ENCODE measurements at places on chromosomes 11 and 22.

DNA sequence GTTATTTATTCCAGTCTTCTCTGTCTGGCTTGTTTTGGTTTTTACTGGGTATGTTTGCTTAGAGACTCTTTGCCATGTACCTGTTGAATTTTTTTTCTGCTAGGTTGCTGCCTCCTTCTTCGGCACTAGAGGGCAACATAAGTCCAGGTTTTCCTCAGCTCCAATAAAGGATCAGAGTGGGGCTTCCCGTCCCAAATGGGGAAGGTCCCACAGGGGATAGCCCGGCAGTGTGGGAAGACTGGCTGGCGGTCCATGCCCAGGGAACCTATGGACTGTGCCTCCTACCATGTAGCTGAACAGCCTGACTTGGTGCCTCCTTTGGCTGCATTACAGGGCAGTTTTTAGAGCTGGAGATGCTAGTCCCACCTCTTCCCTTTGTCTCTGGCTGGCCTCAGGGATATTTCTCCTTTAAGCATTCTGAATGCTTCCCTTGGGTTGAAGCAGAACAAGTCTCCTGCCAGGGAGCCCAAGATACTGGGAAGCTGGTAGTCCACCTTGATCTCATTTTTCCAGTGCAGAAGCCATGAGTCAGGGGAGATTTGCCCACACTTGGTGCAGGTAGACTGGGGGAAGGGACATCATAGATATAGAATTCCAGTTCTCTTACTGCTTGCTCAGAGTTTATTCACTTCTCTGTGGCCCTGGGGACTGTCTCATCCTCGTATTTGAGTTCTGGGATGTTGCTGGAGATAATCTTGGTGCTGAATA lies 60.2 kb downstream of the BRD1 start:
- no peak for DNase-seq

GRCh38 chr11:124917115-124917637 lies 1.9 kb upstream of the HEPN1 start:
- DNase-seq, result no peak

- DNase-seq, result no peak
These were observed 12.6 kb upstream of the SPON1 start for GRCh38 chr11:13949876-13950275.

DNA sequence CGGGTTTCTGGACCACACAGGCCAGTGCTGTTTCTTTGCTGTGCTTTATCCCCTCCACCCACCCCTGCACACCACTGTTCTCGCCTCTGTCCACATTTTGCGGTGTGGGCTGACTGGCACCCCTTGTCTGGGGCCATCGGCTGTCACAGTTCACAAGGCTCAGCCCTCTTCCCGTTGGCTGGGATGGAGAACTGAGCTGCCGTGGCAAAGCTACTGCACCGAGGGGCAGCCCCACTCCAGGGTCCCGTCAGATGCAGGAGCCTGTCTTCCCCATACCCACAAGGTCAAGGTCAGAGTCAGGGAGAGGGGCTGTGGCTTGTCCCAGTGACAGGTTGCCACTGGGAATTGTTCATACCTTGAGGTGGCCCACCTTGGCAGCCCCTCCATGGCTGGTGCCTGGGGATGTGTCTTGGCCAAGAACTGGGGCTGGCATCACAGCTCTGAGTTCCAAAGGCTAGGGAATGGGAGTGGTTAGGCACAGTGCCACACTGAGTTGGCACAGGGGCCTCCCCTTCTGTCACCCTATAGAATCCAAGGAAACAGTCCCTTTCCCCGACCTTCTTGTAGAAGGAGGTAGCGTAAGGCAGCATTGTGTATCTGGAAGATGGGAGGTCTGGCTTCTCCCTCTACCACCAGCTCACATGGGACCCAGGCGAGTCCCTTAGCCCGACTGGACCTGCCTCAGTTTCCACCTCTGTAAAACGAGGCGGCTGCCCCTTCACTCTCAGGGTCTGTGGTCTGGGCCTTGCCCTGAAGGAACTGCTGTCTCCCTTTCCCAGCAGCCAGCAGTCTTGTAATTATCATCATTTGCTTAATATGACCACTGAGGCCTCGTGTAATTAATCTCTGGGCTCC lies 3.4 kb downstream of the GRK2 start:
- DNase-seq, result no peak

DNA sequence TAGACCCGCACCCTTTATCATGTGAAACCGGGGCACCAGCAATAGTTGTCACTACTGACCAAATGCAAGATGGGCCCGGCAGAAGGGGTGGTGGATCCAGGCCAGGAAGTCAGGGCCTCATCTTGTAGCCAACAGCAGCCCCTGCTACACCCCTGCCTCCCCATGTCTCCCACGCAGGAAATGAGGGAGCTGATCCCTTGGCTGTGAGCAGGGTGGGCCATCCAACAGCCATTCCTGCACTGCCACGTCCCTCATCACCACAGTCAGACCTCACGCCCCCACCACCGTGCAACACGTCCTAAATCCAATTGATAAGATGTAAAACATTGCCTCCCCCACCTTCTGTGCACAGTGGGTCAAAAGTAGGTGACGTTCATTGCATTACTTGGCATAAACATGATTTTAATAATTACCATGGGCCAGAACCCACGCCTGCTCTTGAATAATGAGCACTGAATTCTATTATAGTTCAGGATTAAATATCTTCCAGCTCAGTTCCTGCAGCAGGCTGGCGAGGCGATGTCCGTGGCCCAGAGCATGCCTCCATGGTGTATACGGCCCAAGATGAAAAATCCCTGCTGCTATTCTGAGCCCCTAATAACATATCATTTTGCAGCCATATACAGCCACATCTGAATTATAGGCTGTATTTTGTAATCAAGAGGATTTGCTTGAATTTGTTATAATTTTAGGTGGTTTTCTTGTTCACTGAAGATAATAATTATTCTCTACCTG lies 1373.8 kb downstream of the BRD1 start:
- DNase-seq, result no peak

Measured in GM18507 (cell line).